ENCODE measurements at places on chromosomes 1 and 21.

GRCh38 chr1:64137412-64137803 is 66.0 kb upstream of the UBE2U start:
- no peak for DNase-seq

DNA sequence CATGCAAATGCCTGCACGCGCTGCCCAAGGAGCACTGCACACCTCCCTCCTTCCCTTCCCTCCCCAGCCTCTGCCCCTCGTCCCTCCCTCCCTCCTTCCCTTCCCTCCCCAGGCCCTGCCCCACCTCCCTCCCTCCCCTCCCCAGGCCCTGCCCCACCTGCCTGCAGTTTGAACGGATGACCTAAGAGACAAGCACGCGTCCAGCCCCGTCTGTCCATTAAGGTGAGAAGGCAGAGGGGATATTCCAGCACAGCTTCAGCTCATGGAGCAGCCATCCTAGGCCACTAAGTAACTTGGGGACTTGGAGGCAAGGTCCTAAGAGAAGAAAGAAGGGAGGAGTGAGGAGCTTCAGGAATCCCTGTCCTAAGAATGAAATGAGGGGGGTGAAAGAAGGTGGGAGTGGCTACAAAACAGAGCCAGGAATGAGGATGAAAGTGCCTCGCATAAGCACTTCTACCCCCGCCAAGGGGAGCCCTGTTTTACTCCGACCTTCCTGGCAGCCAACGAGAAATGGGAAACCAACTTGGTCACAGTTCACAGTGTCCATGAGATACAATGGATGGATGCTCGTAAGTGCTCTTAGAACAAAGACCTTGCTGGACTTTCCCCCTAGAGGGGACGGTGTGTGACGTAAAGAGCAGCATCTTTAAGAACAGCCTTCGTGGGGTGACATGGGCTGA is 21.3 kb upstream of the EFHD2 start:
- no peak for DNase-seq

- DNase-seq, result no peak
Observed at GRCh38 chr21:45160198-45160597, 85.8 kb downstream of the ADARB1 start.

DNA sequence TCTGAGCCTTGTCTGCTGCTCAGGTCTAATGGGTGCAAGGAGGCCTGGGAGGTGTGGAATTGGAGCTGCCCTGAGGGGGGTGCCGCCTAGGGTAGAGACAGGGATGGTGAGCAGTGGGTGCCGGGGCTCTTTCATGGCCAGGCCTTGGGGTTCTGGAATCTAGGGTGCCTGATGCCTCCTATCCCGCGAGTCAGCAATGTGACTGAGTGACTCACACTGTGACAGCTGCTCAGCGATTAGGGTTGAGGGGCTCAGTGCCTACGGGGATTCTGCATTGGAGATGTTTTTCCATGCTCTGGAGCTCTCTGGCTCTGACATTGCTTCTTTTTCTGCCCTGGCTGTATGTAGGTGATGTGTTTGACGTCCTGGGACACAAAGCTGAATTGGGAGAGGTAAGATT is 16.8 kb downstream of the ATP8B2 start:
- no peak for DNase-seq

DNA sequence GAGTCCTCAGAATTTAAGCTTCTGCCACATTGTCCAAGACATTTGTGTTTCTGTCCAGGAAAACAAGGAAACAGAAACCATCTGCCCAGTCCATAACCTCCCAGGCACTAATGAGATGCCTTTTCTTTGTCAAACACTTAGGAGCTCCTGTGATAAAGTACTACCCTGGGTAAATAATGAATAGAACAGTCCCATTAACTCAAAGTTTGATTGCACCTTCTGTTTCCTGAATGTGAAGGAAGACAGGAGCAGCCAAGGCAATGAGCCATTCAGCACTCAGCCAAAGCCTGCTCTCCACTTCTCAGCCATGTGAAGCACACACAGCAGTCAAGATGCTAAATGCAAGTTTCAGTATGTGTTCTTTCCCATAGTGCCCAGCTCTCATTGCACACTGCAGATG is 199.8 kb downstream of the SEC16B start:
- DNase-seq, result no peak

- DNase-seq, result no peak
Observed at GRCh38 chr21:42096566-42096965, 25.4 kb downstream of the UMODL1 start.

- DNase-seq, result no peak
Observed at GRCh38 chr21:24023402-24023801, 1583.9 kb downstream of the MRPL39 start.

GRCh38 chr1:52579415-52579814 is 22.8 kb upstream of the GPX7 start:
- no peak for DNase-seq

DNA sequence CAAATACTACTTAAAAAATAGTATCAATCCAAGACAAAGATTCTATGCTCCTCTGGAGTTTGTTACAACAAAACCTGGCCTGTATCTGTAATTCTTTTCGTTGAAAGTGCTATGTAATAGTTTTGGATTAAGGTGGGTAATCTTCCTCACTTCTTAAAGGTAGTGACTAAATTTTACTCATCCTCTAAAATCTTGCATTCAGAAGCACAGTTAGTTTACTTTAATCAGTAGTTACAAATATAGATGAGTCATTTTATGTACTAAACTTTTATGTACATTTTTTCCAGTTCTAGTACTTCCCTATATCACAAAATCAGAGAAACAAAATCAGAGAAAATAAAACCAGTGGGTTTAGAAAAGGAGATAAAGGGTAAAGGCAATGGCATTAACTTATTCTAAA is 51.3 kb downstream of the ZNHIT6 start:
- DNase-seq, result no peak

- no peak for DNase-seq
Observed at GRCh38 chr1:54016343-54017282, 1.4 kb downstream of the LDLRAD1 start.

DNA sequence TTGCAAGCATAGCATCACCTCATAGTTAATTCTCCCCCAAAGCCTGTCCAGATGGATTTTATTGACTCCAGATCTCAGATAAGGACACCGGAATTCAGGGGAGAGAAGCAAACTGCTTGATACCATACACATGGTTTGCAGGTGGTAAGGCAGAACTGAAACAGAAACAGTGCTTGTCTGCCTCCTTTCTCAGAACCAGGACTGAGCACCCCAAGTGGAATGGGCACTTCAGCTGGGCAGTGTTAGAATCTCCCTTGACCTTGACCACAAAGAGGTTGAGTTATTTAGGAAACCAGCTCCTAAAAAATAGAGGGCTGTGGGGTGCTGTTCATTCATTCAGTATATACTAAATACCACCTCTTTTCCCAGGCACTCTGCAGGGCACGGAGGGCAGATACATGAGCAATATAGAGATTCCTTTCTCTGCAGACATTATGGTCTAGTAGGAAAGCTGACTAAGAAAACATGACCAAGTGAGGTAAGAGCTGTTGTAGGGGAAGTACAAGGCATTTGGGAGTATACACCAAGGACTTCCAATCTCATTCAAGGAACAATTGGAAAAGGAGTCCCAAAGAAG is 185.2 kb downstream of the C1orf94 start:
- no peak for DNase-seq

DNA sequence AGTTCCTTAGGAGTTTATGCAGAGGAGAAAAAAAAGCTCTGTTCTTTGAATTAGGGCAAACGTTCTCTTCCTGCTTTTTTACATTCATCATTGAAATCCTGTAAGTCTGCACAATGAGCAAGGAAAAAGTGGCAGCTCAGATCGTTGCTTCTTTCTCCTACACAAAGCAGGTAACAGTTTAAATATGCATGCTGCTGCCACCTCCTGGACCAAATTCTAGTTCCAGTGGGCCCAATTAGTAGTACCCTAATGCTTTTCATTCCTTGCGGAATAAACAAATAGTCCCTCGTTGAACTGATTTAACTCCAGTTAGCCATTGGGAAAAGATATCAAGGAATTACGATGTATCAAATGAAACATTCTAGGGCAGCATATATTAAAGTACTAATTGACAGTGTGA is 20.1 kb downstream of the YTHDF2 start:
- no peak for DNase-seq

GRCh38 chr1:186768906-186769305 is 59.8 kb upstream of the PLA2G4A start:
- DNase-seq, result no peak

DNA sequence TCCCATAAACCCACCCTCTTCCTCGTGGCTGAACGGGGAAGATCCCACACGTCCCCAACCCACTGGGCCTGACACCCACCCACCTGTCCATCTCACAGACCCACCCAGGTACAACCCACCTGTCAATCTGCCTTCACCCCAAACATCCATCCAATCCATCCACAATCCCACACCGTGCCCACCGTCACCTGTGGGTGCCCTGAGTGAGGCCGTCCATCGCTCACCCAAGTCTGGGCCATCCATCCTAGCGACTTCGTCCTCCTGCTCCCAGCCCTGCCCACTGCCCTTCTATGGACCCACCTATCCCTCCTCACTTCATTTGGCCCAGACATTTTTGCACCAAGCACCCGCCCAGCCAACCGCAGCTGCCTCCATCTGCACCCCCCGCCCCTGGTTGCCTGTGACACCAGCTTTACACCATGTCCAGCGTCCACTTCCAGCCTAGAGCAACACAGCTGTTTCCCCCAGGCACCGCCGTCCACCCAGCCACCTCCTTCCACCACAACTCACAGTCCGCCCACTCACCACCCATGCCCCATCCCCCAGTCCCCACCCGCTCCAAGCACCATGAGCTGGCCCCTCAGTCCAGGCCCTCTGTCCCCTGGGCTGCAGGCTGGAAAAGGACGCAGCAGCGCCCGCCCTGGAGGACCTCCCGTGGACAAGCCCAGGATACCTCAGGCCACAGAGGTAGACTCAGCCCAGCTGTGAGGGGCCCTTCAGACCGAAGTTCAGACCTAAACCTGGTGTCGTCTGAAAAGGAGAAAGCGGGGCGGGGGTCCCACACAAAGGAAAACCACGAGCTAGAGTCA is 7.7 kb downstream of the TTLL10 start:
- no peak for DNase-seq

GRCh38 chr1:170530972-170531757 is 801 bp upstream of the GORAB start:
- DNase-seq, result no peak

- DNase-seq, result no peak
Observed at GRCh38 chr21:42794551-42794950, 84.8 kb downstream of the WDR4 start.

DNA sequence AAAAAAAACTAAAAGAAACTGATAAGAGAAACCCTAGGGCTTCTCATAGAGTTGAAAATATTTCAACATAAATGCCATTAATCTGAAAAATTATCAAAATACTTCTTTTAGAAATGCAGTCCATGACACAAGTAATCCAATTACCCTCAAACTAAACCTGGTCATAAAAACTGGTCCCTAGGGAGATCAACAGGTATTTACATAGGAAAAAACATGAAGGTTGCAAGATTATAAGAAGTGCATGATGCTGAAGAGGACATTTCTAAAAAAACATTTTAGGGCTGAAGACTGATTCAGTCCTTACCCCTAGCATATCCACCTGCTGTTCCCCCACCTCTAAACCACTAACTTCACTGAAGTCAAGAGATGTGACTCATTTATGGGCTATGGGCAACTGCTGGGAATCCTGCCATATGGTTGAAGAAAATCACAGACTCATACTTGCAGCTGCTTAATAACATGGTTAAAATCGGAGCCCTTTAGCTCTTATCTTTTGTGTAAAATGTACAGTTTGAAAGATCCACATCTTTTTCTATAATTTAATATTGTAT is 131.0 kb upstream of the RUNX1 start:
- DNase-seq, result peak; percentile 55

DNA sequence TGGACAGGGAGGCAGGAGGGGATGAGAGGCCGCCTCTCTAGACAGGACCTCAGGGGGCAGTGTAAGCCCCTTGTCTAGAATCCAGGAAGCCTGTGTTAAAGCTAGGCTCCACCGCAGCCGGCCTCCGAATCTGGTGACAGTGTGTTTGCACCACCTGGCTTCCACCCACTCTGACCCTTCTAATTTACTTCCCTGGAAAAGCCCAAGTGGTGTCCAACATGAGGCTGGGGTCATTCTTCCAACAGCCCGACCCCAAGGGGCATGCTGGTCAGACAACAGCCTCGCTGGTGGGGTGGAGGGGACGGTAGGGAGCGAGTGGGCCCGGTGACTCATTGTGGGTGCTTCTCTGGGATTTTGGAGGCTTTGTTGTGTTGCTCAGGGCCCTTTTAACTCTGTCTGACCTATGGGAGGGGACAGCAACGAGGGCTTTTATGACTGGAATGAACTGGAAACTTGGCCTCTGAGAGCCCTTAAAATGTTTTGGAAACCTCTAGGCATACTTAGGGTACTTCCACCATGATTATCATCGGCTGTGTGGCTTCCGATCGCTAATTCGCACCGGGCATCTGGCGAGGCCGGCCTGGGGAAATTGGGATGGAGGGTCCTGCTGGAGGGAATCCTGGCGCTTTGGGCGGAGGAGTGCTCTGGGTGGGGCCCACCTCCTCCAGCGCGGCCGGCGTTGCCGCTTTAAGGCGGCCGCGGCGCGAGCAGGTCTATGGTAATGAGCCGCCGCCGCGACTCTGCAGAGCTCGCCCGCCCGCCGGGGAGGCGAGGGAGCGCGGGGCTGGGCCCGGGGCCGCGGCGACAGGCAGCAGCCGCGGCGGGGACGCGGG is at the start of gene CELSR2:
CELSR2 (plus strand) TSS at position 743 of the 833 bp plus-strand sequence. CDS start 541 bp downstream, outside the sequence.
- peak; percentile 20 for DNase-seq

GRCh38 chr21:32134441-32135130 is 144.3 kb downstream of the MIS18A start:
- DNase-seq, result no peak

DNA sequence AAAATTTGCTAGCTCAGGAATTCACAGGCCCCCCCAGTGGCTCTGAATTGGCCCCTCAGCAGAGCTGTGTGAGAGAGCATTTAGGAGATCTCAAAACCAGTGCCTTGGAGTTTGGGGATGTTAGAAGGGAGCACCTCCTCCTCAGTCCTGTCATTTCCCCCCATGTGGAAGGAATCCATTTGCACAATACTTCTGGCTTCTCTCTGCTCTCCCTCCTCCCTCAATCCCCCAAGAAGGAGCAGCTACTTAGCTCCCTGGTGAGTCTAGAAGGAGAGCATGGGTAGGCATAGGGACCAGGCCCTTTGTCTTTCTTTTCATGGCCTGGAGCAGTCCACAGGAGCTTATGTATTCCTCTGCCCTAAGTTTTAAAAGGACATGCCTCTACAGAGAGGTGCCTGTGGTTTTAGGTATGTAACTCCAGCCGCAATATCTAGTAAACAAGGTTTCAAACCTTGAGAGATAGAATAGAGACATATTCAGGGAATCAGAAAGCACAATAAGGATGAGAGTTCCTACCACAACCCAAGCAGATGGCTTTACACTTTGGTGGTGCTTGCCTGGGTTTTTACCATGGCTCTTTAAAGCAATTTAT is 199.4 kb downstream of the FCRL5 start:
- no peak for DNase-seq

All from RCC 7860 (cell line).